ENCODE measurements at places on chromosomes 3 and 15.

DNA sequence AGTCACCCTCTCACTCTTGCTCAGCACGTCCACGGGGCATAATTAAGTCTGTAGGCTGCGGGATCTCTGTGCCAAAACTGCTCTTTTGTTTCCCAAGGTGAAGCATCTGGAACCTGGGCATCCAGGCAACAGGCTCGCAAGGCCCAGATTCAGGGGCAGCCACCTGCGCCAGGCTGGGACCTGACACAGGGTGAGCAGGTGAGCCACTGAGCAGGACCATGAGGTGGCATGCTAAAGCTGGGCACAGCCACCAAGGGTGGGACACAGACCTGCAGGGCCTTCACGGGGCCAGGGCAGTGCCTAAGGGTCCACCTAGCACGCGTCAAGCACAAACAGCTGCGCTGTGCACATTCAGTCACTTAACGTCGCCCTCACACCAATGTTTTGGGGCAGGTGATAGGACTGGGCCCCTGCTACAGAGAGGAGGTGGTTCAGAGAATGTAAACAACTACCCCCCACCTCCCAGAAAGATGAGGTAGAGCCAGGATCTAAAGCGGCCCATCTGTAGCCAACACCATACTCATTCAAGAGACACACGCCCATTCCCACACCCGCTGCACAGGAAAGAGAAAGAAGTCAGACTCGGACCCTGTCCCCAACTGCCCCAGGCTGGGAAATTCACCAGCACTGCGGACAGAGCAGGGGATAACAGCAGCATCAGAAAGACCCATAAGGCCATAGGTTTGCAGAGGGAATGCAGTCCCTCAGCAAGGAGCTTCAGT is 16.3 kb downstream of the XXYLT1 start:
- no peak for DNase-seq

DNA sequence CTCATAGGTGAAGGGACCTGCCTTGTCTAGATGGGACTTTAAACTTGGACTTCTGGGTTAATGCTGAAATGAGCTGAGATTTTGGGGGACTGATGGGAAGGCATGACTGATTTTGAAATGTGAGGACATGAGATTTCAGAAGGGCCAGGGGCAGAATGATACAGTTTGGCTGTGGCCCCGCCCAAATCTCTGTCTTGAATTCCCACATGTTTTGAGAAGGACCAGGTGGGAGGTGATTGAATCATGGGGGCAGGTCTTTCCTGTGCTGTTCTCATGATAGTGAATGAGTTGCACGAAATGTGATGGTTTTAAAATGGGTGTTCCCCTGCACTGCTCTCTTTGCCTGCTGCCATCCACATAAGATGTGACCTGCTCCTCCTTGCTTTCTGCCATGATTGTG is 42.8 kb downstream of the ILDR1 start:
- DNase-seq, result no peak

- no peak for DNase-seq
Measured at GRCh38 chr3:55169161-55169560, 241.3 kb upstream of the LRTM1 start.

GRCh38 chr15:90550919-90551318 is 21.2 kb downstream of the CRTC3 start:
- no peak for DNase-seq

GRCh38 chr3:133937756-133938601 is 42.3 kb upstream of the RAB6B start:
- DNase-seq, result no peak

DNA sequence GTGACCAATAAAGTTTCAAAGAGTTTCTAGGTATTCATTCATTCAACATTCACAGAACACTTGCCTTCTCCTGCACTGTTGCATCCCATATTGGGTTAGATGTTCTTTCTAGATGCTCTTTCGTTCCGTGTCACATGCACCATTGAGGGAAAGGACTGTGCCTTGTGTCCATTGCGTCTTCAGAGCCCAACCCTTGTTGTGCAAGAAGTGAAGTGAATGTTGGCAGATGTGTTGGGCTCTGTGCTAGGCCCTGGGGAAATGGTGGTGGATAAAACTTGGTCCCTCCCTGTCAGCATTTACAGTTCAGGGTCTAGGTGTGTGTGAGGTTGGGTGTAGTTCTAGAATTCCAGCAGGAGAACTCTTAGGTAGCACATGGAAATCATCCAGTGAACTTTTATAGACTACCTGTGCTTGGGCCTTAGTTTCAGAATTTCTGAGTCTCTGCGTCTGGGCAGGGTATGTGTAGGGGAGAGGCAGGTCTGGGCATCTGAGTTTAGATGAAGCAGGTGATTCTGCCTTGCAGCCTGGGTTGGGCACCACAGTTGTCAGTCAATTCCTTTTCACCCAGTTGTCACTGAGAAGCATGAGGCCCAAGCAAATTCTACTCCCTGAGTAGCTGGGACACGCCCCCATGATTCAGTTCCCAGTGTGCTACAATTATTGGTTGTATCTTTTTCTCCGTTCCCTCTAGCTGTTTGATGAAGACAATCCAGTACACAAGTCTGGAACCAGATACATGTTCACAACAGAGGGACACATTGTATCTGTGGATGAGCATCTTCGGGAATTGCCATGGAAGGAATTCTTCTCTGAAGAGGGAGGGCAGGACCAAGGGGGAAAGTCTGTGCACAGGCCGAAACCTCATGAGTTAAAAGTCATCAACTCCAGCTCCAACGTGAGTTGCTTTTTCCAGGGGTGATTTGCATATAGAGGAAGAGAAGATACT is 25.4 kb downstream of the EDEM1 start:
- DNase-seq, result no peak

DNA sequence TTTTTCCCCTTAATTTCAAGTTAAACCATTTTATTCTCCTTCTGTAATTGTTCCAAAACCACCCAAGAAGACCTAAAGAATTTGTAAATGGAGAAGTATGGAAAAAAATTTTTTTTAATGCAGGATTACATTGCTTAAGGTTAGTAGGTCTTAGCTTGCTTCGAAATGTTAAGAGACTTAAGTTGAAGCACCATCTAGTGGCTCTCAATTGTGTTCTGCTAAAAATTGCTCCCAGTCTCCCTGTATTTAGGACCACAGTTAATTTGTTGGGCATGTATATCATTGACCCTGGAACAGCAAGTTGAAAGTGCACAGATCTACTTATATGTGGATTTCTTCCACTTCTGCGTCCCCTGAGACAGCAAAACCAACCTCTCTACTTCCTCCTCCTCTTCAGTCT is 32.4 kb downstream of the CD200R1L start:
- DNase-seq, result no peak

DNA sequence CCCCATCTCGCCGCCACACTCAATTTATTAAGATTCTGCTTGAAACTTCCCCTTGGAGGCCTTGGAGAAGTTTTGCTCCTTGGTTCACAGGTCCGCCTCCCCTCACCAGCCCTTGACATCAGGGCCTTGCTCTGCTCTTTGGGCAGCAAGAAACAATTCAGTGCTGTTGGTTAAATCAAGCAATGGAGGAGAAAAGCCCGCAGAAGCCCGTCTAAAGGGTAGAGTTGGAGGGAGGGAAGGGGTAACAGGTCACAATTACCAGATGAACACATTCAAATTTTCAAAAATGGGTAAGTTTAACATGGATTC is 429 bp downstream of the PARP9 start:
- no peak for DNase-seq

DNA sequence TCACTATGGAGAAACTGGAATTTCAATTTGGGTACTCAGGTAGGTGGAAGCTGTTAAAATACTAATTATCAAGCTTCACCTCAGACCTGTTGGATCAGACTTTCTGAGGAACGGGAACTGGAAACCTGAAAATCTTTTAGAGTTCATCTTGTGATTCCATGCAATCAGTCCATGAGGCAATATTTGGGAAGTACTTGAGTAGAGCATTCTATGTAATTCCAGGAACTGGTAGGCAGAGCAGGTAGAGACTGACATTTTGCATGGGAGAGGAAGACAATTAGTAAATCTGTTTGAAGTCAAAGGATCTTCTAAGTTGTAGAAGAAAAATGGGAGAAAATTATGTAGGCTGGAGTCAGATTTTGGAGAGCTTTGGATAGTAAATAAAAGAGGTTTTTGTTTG is 43.1 kb downstream of the FGF7 start:
- DNase-seq, result no peak

DNA sequence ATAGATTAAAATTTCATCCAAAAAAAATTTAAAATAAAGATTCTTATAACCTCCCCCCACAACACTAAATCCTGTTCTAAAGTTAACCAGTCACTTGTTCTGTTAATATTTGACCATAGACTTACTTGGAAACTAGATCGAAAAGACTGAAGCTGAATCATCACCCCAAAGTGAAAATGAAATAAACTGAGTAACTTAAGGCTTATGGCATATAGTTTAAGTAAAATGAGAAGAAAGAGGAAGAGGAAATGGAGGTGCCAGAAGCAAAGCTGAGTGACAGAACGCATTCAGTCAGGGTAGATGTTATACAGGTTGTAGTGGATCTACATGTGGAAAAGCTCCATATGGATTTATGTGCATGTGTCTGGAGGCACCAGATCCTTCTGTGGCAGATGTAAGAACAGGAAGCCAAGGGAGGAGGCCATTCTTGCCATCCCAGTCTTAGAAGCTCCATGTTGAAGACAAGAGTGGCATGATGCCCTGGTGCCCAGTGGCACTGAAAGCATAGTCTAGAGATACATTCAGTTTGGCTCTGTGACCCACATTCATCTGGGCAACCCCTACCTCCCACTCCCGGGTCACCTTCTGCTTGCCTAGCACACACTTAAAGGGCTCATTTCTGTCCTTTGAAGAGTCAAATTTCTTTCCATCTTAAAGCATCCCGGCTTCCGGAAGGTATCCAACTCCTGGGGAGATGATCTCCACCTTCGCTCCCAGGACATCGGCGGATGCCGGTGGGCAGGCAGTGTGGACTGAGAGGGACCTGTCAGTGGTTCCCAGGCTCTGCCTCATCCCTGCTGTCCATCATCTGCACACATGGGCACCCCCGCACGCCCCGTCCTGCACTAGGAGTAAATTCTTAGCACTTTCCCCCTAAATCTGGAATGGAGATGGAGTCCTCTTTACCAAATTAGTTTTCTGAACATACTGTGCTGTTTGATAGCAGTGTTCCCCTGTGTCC is 90.8 kb downstream of the NEO1 start:
- peak; percentile 16 for DNase-seq

DNA sequence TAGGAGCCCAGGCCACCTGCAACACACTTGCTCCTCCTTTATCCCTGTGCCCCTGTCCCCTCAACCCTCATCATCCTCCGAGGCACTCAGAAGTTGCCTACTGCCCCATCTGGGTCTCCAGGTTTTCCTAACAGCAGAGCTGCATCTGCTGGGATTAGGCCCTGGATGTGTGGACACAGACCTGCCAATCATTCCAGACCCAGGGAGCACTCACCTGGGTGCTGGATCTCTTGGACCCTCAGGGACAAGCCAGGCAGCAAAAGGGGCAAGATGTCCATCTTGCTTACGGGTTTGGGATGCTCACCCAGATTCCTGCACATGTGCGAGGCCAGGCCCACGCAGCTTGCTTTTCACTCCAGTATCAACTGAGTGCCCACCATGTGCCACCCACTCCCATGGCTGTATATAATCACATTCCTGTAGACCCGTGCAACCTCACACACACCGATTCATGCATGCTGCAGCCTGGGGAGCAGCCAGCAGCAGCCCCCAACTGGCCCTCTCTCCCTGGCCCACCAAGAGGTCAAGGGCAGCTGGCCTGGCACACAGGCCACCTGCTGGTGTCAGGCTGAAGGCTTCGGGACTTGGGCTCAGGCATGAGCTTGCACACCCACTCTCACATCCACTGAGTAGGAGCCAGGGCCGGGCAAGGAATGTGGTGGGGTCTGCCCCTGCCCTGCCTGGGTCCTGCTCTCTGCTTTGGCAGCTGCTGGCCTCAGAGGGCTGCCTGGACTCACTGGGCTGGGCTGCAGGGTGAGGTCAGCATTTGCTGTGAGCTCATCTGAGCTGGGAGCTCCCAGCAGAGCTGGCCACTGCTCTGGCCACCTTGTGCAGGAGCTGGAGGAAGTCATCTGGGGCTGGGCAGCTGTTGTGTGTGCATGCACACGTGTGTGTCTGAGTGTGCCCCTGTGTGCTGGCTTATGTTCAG is 14.9 kb downstream of the PRKCD start:
- no peak for DNase-seq

GRCh38 chr3:119351581-119351980 is 57.4 kb downstream of the ARHGAP31 start:
- no peak for DNase-seq

- no peak for DNase-seq
Measured at GRCh38 chr3:49668414-49668797, 5.7 kb upstream of the APEH start.

- DNase-seq, result no peak
Measured at GRCh38 chr3:186996356-186996755, 66.0 kb downstream of the ST6GAL1 start.

GRCh38 chr15:48190932-48191573 is 412 bp upstream of the CTXN2 start:
- DNase-seq, result peak; percentile 6

- peak; percentile 20 for DNase-seq
Measured at GRCh38 chr15:52112203-52112750, 298 bp downstream of the BCL2L10 start.

DNA sequence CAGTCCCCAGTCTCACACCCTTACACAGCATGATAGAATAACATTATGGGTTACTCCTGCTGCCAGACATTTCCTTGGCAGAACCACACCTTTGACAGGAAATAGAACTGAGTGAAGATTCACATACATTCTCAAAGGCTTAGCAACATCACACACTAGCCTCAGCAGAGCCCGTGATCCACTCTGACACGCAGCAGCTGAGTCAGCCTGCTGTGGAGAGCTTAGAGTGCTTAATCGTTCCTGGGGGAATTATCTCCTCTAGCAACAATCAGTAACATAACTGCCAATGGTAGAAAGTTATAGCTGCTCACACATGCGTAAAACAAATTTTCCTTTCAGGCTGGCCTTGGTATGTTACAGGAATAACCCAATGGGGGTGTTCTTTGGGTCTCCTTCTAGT is 382.1 kb downstream of the GAP43 start:
- DNase-seq, result no peak

DNA sequence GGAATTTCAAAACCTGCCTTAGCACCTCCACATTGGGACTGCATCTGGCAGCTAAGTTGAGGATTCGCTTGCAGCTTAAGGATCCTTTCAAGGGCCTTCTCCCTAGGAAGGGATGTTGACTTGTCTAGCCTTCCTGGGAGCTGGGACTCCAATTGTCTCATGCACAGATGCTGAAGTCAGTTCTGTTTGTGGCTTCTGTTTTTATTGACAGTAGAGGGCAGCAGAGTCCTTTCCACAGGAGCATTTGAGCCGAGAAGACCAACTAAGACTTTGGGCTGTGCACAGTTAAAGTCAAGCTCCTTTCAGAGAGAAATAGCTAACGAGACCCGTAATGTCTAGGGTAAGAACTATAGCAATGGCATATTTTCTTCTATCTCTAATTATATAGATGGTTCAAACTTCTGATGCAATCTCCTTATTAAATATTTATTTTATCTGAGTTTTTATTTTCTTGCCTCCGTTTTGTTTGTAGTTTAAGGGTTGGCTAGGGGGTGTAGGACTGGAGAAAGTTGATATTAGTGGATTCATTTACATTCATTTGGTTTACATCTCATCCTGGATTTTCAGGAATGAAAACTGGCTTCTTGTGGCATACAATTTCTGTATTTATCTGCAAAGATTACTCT is 59.7 kb upstream of the KBTBD8 start:
- peak; percentile 49 for DNase-seq

- peak; percentile 13 for DNase-seq
Measured at GRCh38 chr15:40762919-40763800, 708 bp upstream of the GCHFR start.

All from CD4-positive, alpha-beta T cell treated with Interleukin-15 for 4 hours (primary cell).